ENCODE measurements at places on chromosomes 1 and 21.

DNA sequence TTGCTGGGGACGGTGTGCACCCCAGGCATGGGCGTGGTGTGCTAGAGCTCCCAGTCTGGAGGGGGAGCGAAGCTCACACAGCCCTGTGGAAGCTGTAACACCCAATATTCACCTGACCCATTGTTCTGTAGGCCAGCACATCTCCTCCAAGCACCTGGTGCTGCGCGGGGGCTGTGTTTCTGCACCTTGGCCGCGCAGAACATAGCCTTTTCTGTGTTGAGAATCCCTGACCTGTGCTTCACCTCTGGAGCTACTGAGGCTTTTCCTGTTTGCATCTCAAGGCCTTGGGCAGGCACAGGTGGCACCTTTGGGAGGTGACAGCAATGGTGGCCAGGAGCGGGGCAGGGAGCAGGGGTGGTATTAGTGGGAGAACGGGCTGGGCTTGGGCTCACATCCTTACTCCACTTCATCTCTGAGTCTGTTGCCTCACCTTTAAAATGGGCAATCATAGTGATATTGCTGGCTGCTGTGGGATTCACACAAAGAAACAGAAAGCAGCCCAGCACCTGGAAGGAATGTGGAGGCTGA, 343.9 kb upstream of the AJAP1 start:
- no peak for DNase-seq

DNA sequence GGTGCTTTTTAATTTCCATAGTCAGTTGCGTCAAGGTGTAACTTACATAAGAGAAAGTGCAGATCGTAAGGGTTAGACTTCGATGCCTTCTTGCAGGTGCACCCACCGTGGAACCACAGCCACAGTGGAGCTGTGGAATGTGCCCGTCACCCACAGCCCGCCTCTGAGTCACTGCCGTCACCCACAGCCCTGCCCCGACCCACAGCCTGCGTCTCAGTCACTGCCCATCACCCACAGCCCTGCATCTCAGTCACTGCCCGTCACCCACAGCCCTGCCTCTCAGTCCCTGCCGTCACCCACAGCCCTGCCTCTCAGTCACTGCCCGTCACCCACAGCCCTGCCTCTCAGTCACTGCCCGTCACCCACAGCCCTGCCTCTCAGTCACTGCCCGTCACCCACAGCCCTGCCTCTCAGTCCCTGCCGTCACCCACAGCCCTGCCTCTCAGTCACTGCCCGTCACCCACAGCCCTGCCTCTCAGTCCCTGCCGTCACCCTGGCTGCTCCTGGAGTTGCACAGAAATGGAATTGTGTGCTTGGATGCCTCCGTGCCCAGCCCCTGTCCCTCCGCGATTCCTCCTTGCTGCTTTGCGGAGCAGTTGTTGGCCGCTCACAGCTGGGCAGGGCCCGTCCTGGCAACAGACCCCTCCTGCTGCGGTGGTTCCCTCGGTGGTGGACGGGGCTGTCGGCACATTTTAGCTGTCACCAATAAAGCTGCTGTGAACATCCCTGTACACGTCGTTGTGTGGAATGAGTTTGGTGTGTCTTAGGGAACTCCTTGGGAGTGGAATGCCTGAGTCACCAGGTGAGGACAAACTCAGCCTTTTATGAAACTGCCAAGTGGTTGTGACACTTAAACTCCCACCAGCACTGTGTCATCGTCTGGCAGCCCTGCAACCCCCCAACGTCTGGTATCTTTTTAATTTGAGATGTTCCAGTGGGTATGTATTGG, 44.9 kb upstream of the COL6A2 start:
- peak; percentile 26 for DNase-seq

DNA sequence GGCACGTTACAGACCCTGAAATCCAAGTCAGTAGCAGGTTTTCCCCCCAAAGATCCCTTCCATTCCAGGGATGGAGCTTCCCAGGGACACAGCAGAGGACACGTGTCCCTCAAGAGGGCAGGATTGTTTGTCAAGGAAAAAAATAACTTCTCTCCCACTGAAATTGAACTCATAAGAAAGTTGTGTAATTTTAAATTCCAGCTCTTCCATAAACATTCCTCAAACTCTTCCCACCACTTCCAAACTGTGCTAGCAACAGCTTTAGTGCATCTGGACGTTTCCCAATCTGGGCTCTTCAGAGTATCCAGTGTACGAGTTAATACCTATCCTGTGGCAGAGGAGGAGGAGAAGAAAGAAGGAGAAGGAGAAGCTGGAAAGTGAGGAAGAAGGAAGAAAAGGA, 79.6 kb downstream of the PSMG1 start:
- DNase-seq: no peak

DNA sequence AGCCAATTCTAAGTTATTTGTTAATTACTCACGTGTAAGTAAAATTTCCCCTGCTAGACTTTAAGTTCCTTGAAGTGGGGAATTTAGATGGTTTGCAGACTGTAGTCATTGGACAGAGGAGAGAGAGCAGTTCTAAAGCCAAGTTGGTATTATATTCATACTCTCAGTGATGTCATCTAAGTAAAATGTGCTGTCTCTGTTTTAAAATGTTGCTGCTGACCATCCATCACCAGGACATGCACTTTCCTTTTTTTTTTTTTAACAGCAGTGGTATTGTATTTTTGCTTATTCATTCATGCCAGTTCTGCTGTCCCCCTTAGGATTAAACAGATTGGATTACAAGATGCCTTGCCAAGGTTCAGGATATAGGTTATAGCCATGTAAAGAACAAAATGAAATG, 2.3 kb downstream of the TTLL7 start:
- DNase-seq: no peak

DNA sequence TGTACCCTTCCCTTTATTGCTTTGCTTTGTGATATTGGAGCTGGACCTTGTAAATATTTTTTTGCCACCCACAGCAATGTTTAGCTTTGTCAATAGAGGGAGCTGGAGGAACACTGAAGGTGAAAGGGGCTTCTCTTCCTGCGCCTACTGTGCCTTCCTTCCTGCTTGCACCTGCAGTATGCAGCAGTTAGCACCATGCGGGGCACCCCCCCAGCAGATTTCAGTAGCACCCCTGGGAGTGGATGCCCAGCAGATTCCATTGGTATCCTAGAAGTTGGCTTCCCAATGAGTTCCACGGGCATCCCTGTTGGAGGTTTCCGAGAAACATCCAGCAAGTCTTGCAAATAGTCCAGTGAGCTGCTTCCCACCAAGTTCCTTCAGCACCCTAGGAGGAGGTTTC, 25.6 kb downstream of the S100A10 start:
- DNase-seq: peak; percentile 13

DNA sequence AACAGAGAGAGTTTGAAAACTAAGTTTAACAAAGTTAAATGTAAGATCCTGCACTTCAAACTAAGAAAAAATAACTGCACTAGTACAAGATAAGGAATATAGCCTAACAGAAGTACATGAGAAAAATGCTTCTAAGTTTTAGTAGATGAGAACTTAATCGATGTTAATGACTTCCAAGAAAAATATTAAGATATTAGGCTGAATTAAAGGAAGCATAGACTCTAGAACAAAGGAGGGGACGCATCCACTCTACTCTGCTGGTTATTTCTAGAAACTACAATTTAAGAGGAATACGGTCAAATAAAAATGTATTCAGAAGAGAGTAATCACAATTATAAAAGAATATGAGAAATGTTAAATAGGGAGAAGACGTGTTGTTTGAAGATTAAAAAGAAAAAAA, 46.3 kb upstream of the SLC16A1 start:
- DNase-seq: no peak

DNA sequence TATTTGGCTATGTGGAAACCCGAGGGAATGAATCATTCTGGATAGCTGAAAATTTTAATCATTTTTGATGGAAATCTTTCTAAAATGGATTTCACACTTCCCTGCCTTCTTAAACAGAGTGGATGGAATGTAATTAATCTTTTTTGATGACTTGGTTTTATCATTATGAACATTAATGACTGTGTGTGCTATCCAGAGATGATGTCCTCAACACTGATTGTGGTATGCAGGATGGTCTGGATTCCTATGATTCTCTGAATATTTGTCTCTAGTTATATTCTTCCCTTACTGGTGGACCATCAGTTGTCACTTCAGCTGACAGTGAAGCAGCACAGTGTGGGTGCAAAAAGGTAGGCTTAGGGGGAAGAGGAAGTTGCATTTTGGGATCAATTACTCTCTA, 513.5 kb downstream of the LMO4 start:
- DNase-seq: no peak

DNA sequence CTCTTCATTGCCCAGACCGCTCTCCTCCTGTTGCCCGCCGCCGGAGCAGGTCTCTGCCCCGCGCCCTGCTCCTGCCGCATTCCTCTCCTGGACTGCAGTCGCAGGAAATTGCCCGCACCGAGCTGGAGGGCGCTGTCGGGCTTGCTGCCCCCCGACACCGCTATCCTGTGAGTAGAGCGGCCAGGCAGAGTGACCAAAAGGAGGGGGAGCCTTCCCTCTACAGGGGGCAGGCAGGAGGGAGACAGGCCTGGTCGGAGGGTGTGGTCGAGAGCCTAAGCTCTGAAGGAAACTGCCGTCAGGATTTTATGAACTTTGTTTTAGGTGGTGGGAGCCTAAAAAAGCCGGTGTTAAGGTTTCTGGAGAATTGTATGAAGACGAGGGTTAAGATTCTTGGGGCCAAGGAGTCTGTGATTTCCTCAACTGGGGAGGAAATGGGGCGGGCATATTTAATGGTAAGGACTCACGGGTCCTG, 517 bp downstream of the LRIG2 start:
- DNase-seq: no peak

DNA sequence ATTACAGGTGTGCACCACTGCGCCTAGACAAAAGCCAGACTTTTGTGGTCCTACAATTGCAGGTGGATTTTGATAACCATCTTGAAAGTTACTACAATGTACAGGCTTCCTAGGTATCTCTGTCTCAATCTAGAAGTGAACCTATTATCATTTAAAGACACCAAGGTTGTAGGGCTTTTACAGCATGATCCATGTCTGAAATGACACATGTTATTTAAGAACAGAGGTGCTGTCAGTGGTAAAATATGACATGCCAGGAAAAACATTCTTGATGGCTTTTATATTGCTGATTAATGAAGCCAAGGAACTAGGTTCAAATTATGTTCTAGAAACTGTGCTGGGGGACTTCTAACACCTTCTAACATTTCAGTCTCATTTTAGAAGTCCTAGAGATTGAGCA, 253.1 kb downstream of the SDCCAG8 start:
- DNase-seq: no peak

- DNase-seq: peak; percentile 87
These were observed 34.7 kb downstream of the TOMM20 start for GRCh38 chr1:235093696-235094592.

- DNase-seq: no peak
These were observed 188.6 kb downstream of the FCRL5 start for GRCh38 chr1:157363660-157364140.

DNA sequence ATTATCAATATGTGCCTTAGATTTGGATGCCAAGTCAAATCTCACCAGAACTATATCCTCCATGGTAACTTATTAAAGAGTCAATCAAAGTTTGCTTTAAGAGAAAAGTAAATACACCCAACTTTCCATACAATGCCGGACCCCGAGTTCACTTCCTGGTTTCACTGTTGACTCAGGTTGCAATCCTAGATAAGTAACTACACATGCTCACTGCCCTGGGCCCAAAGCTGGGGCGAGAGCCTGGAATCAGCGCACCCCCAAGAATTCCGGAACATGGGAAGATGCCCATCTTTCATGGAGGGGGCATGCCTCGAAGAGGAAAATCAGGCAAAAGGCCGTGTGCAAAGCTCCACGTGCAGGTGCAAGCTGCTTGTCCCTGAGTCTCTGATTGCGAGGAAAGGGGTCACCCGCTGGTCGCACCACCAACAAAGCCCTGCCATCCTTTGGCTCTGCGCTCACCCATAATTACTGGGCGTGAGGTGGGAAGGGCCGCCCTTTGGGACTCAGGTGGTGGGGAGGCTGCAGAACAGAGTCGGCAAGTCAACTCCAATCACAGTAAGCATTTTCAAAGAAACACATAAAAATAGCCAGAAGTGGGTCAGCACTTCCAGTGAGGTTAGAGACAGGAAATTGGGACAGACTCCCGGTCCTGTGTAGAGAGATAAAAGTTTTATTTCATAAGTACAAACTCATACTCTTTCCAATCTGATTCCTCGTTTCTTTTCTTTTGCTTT, 167.7 kb downstream of the TOMM20 start:
- no peak for DNase-seq

- DNase-seq: no peak
These were observed 1048.7 kb downstream of the ADGRL2 start for GRCh38 chr1:82849460-82849859.

- DNase-seq: no peak
These were observed 4.1 kb upstream of the TMEM81 start for GRCh38 chr1:205088341-205088740.

Data from stimulated activated CD4-positive, alpha-beta T cell treated with anti-CD3 and anti-CD28 coated beads, Interleukin-4, amount 100 ng/mL, for 1 hour (primary cell).